Stimulated activated CD8-positive, alpha-beta memory T cell treated with anti-CD3 and anti-CD28 coated beads, Interleukin-7, amount 100 ng/mL, for 1 hour (primary cell): ENCODE measurements at places on chromosomes 11 and 22.

DNA sequence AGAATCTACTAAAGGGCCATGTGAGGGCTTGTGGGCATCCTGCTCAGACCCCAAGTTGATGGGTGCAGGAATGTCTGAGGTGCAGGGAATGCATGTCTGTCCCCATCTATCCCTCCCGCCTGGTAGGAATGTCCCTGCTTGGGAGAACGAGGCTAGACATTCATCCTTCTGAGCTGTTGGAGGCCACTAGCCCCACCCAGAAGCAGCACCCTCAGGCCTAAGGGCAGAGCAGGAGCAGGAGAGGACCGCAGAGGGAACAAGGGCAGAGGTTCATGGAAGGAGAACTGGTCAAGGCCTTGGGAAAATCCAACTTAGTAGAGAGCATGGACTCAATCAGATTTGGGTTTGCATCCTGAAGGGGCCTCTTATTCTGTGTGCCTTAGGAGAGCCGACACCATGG is 22.1 kb upstream of the LMO1 start:
- no peak for DNase-seq

DNA sequence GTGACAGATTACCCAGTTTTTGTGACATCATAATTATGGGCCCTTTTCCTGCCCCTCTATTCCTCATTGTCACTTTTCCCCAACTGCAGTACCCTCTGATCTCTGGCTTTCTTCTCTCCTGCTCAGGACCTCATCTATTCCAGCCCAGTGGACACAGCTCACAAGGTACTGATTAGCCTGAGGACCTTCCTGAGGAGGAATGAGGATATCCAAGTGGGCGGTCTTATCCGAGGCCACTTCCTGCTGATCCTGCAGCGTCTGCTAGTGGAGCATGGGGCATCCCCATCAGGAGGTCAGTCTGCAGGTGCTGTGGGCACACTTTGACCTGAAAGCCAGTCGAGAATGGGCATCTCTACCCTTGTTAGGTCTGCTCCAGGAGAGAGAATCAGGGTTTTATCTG is 24.5 kb upstream of the CCDC134 start:
- DNase-seq = no peak

GRCh38 chr11:45057938-45058646 is 88.3 kb upstream of the PRDM11 start:
- no peak for DNase-seq

DNA sequence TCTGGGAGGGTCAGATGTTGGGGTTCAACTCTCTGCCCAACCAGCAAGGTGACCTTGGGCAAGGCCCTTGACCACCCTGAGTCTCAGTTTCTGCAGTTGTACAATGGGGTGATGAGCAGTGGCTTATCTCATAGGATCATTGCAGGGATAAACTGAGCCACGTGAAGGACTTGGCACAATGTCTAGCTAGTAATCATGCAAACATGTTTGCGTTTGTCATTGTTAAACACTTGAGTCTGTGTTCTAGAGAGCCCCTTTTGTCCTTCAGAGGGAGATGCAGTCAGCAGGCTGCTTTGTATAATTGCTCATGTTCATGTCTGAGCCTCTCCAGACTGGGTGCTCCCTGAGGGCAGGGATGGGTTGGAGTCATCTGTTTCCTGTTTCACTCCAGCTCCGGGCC is 15.8 kb downstream of the CD82 start:
- DNase-seq = no peak

- DNase-seq = no peak
Observed at GRCh38 chr11:134799386-134799785, 387.3 kb upstream of the B3GAT1 start.

DNA sequence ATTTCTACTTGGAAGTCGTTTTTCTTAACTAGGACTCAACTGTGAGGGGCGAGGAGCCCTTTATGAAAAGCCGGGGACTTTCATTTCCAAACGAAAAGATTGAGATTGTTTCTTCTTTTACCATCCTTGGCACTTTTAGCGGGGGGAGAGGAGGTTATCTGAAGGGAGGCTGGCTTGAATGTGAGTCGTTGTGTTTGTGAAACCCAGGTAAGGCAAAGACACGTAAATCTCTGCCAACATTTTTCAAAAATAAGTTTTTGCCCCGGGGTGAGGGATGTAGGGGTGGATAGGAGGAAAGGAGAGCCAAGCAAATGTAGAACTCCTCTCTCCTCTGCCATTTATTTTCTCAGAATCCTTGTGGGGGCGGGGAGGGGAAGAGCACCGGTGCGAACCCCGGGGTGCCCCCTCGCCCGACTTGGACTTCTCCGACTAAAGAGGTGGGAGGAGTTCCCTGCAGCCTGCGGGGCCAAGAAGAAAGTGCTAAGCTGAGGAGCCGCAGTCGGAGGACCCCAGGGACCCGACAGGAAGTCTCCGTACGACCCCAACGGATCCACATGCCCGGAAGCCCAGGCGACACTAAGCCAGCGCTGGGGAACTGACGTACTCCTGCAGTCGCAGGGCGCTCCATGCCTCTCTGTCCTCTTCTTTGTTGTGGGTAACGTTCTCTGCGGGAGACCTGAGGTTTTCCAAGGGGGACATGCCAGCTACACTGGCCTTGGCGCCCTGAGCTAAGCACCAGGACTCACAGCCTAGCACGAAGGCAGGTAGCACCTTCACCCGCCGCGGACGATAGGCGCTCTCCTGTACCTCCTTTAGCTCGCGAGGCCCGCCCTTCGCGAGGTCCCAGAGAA is 2.4 kb upstream of the WT1 start:
- DNase-seq = no peak

DNA sequence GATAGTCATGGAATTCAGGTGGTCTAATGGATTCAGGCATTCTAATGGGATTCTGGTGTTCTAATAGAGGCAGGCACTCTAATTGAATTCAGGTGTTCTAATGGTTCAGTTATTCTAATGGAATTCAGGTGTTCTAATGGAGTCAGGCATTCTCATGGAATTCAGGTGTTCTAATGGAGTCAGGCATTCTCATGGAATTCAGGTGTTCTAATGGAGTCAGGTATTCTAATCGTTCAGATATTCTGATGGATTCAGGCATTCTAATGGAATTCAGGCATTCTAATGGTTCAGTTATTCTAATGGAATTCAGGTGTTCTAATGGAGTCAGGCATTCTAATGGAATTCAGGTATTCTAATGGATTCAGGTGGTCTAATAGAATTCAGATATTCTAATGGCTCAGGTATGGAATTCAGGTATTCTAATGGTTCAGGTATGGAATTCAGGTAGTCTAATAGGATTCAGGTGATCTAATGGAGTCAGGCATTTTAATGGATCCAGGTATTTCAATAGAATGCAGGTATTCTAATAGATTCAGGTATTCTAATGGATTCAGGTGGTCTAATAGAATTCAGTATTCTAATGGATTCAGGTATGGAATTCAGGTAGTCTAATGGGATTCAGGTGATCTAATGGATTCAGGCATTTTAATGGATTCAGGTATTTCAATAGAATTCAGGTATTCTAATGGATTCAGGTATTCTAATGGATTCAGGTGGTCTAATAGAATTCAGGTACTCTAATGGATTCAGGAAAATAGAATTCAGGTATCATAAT is 22.0 kb upstream of the PHF21B start:
- DNase-seq = no peak

DNA sequence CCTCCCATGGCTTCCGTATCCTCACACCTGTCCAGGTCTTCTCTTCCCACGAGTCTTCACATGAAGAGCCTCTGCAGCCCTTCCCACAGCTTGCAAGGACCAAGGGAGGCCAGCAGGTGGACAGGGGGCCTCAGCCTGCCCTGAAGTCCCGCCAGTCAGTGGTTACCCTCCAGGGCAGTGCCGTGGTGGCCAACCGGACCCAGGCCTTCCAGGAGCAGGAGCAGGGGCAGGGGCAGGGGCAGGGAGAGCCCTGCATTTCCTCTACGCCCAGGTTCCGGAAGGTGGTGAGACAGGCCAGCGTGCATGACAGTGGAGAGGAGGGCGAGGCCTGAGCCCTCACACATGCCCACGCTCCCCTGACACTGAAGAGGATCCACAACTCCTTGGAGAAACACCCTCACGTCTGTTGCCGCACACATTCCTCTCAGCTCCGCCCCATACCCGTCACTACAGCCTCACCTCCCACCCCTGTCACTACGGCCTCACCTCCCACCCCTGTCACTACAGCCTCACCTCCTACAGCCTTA is 8.3 kb downstream of the SSH3 start:
- no peak for DNase-seq

DNA sequence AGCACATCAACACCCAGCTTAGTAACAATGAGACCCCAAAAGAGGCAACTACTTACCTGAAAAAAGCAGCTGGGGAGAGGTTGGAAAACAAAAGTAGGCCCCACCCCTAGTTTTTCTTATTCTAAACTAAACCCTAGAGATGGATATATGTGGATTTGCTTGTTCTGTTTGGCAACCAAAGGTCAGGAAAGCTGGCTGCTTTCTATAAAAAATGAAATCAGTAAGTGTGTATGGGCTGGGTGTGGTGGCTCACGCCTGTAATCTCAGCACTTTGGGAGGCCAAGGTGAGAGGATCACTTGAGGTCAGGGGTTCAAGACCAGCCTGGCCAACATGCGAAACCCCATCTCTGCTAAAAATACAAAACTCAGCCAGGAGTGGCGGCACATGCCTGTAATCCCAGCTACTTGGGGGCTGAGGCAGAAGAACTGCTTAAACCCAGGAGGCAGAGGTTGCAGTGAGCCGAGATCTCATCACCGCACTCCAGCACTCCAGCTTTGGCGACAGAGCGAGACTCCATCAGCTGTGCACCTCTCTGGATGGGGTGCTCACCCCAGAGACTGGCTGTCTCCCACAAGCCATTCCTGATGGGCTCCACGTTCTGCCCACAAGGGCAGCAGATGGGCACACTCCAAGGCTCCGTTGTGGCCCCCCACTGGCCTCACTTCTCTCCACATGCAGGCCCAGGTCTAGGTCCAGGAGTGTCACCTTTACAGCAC is 30.0 kb downstream of the PACSIN2 start:
- DNase-seq = no peak

DNA sequence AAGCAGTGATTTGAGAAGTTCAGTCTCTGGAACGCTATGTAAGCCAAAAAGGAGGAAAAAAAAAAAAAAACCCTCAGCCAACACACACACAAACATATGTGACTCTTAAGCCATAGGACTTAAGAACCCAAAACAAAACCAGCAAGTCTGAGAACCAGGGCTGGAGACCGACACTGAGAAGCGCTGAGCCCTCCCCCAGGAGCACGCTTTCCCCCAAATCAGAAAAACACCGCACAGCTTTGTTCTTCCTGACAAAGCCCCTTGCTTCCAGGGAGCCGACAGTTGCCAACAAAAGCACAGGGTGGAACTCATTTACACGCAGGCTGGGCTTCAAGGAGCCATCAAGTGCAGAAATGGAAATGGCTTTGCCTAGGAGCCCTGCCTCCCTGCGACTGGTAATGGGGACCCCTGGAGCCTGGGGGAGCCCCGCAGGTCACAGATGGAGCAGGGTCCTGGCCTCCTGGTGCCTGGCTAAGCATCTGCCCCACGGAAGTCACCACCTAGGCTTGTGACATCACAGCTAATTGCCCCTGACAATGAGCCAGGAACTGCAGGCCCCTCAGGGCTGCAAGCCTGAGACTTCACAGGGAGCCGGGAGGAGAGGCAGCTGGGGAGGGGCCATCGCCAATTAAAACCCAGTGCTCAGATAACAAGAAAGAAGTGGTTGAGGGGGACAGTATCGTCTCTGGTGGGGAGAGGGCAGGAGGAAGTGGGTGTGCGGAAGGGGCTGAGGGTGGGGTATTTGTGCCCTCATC is 66.9 kb downstream of the NFAM1 start:
- DNase-seq = no peak

DNA sequence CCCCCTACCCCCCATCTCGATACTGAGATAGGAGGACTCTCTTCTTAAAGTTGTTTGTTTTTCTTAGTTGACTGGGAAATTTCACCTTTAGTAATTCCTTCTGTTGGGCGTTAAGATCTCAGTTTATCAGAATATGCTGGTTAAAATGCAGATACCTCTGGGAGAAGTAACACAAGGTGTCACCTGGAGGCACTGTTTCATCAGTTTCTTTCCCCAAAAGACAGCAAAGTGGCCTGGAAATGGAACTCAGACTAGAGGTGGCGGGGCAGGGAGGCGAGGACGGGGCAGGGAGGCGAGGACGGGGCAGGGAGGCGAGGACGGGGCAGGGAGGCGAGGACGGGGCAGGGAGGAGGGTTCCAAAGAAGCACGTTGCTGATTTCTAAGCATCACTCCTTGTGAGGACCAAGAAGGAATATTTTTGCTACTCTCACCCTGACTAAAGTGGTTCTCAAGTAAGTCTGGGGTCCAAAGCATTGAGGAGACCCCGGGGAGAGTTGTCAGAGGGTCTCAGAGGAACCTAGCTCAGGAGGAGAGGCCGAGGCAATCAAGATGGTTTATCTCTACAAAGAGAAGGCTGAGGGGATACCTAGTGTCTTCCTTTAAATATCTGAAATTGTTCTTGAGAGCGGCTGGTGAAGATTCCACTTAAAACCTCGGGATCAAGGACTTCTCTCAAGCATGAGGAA is 147.0 kb upstream of the B3GAT1 start:
- DNase-seq = no peak

- no peak for DNase-seq
Observed at GRCh38 chr11:66719111-66719872, 9.7 kb downstream of the SPTBN2 start.

- peak; percentile 53 for DNase-seq
Observed at GRCh38 chr22:30435674-30436126, 10.1 kb downstream of the MTFP1 start.

- DNase-seq = no peak
Observed at GRCh38 chr11:95799546-95799945, 9.2 kb downstream of the CEP57 start.

DNA sequence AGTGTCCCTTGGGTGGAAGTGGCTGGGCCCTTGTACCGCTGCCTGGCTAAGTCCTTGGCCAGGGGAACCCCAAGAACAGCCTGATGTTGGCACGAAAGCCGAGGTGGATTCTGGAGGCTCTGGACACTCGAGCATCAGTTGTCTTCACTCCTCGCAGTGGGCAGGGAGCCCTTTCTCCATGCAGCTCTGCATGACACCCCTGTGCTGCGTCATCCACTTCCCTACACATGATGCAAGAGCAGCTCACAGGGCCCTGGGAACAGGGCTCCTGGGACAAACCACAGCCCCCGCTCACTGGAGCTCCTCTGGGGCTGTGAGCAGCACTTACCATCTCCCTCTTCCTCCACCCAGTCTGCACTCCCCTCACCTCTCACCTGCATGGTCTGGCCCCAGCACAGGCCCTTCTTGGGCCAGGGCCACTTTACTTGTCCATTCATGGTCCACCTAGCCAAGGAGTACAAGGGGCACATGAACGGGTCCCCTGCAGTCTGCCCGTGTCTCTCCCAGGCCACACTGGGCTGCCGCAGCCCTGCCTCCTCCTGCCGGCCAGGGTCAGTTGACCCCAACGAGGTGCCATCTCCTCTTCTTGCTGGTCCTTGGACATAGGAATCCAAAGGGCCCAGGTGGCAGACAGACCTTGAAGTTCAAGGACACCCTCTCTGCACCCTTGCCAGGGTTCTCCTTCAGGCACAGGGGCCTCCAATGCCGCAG is 66.5 kb downstream of the IGF2 start:
- no peak for DNase-seq

DNA sequence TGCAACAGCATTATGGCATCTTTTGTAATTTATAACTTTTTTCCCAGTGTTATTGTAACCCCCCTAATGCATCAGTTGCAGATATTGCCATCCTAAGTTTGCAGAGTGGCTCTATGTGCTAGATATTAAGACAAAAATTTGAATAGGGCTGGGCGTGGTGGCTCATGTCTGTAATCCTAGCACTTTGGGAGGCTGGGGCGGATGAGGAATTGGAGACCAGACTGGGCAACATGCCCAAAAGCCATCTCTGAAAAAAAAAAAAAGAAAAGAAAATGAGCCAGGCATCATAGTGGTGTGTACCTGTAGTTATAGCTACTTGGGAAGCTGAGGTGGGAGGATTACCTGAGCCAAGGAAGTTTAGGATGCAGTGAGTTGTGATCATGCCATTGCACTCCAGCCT is 50.1 kb upstream of the MUC15 start:
- DNase-seq = no peak

GRCh38 chr22:23203452-23204124 is 23.3 kb downstream of the BCR start:
- no peak for DNase-seq
